NCI-H1105 (cell line): ENCODE measurements at places on chromosomes 1 and 21.

GRCh38 chr1:232218955-232219865, 410.7 kb downstream of the SIPA1L2 start:
- no peak for DNase-seq

- DNase-seq, result no peak
These were observed 73.3 kb upstream of the DPH5 start for GRCh38 chr1:101098907-101099306.

- DNase-seq, result no peak
These were observed 28.1 kb downstream of the TENT5C start for GRCh38 chr1:117633936-117634335.

- DNase-seq, result no peak
These were observed 637.3 kb downstream of the MATN1 start for GRCh38 chr1:30085811-30086770.

- no peak for DNase-seq
These were observed 134.7 kb upstream of the CD34 start for GRCh38 chr1:208045463-208046260.

DNA sequence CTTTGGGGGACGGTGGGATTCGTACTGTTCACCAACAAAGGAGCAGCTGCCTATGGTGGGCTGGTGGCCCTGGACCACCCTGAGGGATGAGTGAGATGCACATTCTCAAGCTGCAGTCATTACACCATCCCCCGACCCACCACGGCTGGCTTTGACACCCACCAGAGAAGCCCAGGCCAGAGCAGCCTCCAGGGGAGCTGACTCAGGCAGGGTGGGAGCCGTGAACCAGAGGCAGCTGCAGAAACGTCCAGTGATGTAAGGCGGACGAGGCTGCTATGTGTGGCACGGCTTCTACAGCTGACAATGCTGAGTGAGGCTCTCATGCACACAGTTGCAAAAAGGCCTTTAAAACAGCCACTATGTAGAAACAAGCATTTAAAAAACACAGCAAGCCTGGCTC, 40.1 kb downstream of the CHAF1B start:
- no peak for DNase-seq

- peak; percentile 13 for DNase-seq
These were observed 1.2 kb downstream of the LMNA start for GRCh38 chr1:156115514-156116374.

- DNase-seq, result peak; percentile 5
These were observed 70.6 kb downstream of the CLSTN1 start for GRCh38 chr1:9753121-9753531.
